ENCODE measurements at places on chromosomes 2 and 18.
A peak's percentile ranks its signal among the peaks of the same experiment; 100 is the strongest.

- no peak for DNase-seq
These were observed 220.9 kb upstream of the EPHA4 start for GRCh38 chr2:221792971-221793521.

DNA sequence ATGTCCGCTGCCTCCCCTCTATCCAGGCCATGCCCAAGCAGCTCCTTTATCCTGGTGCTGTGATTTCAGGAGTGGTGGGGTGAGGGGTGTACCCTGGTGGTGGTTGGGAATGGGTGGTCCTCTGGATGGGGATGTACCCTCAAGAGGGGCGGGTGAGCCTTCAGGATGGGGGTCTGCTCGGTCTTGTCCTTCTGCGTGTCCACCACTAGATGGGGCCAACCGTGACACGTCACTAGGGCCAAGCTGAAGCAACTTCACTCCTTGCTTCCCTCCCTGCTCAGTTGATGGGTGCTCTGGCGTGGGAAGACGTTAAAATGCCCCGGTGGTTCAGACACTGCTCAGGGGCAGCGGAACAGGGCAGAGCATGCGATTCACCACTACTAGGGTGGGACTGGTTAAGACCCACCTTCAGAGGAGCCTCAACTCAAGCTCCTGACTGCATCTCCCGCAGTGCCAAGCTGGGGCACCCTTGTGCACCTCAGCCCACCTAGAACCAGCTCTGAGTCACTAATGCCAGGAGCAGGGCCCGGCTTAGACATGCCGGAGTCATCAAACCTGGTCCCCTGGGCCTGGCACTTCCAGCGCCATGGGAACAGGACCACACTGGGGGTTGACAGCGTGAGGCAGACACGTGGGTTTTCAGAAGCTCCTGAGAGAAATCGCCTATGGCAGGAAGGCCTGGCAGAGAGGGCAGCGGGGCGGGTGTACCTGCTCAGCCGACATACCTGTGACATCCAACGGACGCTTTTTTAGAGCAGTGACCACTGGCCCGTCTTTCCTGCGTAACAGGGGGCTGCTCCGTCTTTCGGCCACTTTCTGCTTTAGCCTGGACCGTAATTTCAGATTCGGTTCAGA, 256.7 kb downstream of the HDAC4 start:
- no peak for DNase-seq

DNA sequence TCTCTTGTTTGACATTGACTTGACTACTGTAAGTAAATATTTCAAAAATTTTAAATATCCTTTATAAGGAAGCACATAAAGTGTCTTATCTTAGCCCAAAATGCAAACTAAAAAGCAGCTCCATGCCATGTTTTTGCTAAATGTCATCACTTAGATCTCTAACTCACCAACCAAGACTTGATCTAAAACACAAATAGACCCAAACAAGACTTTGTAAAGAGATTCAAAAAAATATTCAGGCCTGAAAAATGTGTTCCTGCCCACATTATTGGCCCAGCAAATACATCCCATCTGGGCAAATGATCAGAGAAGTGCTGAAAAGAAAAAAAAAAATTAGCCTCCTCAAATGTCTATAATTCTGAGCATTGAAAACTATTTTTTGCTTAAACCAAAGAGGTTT, 187.6 kb downstream of the MREG start:
- no peak for DNase-seq

- no peak for DNase-seq
These were observed 379.4 kb downstream of the SETBP1 start for GRCh38 chr18:45060102-45060501.

DNA sequence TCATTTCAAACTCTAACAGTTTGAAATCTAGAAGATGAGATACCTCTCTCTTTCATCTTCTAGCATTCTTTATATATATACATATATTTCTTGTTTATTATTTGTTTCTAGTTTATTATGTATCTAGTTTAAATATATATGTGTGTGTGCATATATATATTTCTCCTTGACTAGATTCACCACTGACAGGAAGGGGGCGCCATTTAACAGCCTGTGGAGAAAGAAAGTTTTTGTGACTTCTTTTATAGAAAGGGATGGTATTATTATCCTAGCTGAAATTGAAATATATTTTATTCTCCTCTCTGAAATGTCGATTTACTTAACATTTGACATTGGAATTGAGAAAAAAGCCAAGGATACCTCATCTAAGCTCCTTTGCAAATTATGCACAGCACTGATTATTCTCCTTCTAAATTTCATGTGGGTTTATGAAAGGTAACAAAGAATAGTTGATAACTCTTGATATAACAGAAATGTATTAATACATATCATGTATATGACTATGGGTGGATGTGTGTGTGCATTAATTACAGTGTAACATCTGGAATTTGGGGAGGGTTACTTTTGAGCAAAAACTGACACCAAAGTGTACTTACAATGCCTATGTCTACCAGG, 160.7 kb upstream of the NT5C1B start:
- DNase-seq: peak; percentile 29
